ENCODE measurements at places on chromosomes 3 and 15.
A peak's percentile ranks its signal among the peaks of the same experiment; 100 is the strongest.

DNA sequence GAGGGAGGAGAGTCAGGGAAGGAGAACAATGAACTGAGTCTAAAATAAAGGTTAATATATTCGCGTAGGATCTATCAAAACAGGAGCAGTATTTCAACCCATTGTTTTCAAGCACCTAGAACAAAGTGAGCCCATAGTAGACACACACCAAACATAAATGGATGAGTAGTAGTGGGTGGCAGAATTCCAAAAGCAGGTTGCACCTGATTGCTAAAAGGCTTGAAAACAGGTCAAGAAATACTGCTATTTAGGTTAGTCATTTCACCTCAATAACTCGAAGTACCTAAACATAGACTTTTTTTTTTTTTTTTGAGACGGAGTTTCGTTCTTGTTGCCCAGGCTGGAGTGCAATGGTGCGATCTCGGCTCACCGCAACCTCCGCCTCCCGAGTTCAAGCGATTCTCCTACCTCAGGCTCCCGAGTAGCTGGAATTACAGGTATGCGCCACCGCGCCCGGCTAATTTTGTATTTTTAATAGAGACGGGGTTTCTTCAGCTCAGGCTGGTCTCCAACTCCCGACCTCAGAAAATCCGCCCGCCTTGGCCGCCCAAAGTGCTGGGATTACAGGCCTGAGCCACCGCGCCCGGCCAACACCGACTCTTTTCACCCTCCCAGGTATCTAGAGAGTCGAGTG is 855 bp upstream of the ABHD5 start:
- no peak for DNase-seq

GRCh38 chr3:14424711-14425580 is 22.5 kb downstream of the SLC6A6 start:
- DNase-seq = peak; percentile 34

GRCh38 chr15:26806151-26806550 is 33.3 kb upstream of the GABRB3 start:
- no peak for DNase-seq

GRCh38 chr15:50051811-50052419 is 67.1 kb downstream of the ATP8B4 start:
- no peak for DNase-seq

DNA sequence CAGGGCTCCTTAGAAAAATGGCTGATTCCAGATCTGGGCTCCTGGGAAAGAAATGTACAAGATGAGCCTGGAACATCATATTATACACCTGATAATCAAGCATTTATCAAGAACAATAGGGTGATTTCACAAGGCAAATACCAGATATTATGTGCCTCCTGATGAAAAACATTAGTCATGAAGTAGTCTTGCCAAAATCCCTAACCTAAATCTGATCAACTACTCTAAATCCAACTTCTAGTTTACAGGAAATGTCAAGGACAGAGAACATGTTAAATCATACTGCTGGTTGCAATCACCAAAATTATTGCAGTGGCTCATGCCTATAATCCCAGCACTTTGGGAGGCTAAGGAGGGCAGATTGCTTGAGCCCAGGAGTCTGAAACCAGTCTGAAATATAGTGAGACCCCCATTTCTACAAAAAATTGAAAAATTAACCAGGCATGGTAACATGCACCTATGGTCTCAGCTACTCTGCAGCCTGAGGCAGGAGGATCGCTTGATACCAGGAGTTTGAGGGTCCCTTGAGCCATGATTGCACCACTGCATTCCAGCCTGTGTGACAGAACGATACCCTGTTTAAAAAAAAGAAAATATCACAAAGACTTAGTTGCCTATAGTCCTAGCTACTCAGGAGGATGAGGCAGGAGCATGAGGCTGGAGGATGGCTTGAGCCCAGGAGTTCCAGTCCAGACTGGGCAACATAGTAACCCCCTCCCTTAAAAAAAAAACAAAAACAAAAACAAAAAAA is 34.9 kb upstream of the ATP13A3 start:
- DNase-seq = no peak

DNA sequence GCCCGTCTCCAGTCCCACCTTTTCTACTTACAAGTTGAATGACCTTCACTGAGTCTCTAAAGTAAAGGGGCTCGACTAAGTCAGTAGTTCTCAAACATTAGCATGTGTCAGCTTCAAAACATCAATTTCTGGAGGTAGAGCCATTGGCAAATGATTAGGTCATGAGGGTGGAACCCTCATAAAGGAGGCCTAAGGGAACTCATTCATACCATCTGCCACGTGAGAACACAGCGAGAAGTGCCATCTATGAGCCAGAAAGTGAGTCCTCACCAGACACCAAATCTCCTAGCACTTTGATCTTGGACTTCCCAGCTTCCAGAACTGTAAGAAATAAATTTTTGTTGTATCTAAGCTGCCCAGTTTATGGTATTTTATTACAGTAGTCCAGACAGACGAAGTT is 129.8 kb downstream of the MEX3B start:
- DNase-seq = no peak
